ENCODE measurements at places on chromosomes 6 and 20.
A peak's percentile ranks its signal among the peaks of the same experiment; 100 is the strongest.

DNA sequence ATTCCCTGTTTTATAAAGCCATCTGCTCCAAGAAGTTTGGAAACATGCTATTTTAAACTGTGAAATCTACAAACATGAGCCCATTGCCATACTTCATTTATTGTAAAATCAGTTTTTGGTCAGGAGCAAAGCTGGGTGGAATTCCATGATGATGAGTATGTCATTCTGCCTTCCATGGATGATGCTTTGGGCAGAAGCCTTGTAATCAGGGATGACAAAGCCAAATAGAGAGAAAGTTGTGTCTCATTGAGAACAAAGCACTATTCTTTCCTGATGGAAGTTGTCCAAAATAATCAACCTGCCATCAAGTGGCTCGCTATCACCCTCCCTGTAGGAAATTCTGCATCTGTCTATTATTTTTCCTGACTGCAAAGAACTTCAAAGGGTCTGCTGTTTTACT, 313.0 kb upstream of the DEFB112 start:
- DNase-seq = no peak

GRCh38 chr6:15509335-15509933, 153.4 kb downstream of the DTNBP1 start:
- no peak for DNase-seq

DNA sequence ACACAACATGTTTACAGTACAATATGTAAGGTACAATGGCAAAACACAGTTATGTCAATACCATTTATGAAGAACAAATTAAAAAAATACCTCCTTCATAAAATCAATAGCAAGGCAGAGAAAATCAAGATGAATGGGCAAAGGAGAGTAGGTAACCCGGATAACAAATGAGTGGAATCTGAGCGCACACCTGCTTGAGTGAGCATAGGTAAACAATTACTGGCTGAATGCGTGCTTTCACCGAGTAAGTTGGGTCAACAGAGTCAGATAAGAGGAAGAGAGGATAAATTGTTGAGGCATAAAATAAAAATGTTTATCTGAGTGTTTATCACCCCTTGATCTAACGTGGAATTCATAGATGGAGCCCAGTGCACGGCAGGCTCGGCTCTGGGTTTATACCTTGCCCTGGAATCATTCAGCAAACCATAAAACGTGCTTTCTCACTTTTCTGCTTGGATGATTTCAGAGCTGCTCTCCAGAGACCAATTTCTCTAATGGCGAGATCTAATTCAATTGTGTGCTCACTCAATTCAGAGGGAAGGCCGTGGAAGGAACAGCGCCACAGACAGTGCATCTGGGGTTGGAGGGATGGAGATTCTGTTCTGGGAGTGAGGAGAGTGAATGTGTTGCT, 224.8 kb upstream of the MAP3K7 start:
- DNase-seq = peak; percentile 32

DNA sequence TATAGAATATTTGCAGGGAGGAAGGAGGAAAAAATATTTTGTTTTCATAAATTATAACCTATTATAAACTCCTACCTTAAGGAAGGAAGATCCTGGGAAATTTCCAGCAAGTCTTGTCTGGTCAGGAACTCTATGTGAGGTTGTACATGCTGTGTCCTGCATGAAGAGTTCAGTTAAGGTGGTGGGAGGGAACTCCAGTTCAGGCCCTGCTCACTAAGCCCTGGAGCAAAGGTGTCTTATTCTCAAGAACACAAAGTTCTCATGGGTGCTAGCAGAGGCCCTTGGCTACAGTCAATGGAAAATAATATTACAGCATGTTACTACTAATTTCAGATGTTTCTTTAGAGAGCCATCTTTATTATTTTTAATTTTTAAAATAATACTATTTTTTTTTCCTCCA, 3.8 kb upstream of the OGFRL1 start:
- DNase-seq = no peak

GRCh38 chr6:3205913-3206312, 21.5 kb downstream of the TUBB2B start:
- no peak for DNase-seq

GRCh38 chr20:40572251-40572650, 116.8 kb downstream of the MAFB start:
- no peak for DNase-seq

DNA sequence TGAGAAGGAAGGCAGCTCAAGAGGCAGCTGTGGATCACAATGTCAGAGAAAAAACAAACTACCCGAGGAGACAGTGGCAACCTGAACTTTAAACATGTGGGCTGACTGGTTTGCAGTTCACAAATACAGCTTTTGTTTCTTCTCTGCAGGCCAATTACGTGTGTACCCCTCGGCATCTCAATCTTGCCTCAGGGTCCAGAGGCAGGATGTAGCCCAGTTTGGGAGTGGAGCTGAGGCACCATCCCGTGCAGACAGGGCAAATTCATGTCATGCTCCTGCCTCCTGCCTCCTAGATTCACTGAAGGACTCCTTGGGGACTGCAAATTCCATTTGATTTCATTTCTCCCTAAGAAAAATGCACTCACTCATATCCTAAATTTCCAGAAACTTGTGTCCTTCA, 94.2 kb upstream of the KCNK16 start:
- no peak for DNase-seq

GRCh38 chr6:16651871-16652270, 109.4 kb downstream of the ATXN1 start:
- no peak for DNase-seq

DNA sequence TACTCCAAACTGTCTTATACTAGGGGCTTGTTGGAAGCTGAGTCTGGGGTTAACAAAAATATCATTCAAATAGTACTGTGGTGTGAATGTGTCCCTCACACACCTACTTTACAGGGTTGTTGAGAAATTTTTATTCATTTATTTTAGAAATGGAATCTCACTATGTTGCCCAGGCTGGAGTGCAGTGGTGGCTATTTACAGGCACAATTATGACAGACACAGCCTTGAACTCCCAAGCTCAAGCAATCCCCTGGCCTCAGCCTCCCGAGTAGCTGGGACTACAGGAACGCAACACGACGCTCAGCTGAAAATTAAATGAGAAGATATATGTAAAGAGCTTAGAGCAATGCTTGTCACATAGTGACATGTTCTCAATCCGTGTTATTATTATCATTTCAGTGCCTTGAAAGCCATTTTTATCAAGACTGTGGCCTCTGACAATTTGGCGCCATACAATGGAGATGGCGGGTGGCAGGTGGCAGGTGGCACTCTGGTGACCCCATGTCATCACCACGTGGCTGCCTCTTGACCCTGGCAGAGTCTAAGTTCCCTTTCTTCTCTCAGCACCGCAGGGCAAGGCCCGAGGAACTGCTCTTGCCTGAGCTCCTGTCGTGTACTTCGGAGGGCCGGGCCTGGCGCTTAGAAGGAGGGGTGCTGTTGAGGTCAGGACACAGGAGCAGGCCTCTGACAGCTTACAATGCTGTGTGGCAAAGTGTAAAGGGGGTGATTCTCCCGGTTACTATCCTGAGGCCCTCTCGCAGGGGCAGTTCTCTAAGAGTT, 64.5 kb downstream of the STX11 start:
- no peak for DNase-seq

GRCh38 chr20:43183536-43184070, 6.1 kb downstream of the PTPRT start:
- no peak for DNase-seq

- no peak for DNase-seq
Observed at GRCh38 chr6:125733516-125734300, 15.7 kb upstream of the HEY2 start.

DNA sequence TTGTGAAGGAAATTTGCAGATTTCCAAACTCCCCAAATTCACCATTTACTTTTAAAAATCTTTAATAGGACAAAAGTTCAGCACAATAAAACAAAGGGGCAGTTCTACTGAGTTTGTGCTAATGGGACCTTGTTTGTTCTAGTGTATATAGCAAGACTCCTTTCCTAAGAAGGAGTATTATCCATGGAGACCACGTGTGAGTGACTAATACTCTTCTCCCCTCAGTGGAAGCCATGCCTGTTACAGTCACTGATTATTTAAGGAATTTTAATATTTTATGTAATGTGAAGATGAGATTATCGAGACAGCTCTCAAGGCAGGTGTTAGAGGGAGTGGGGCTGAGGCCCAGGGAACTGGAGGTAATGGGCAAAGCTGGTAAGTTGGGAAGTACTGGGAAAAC, 16.4 kb upstream of the QKI start:
- no peak for DNase-seq

DNA sequence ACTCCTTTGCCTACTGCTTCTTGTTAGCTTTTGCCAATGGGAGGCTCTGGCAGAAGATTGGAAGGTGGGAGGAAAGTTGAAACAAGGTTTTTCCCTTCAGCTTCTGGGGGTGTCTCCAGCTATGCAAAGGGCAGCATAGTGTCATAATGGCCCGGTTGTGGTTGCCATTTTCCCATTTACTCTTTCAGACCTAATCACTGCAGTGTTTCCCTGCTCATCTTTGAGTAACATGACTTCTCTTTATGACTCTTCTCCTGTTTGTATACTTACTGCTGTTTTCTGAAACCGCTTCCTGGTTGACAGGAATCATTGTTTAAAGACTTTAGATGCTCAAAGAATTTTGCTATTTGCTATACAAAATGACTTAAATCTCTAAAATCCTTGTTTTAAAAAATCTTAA, 19.9 kb downstream of the NRN1 start:
- DNase-seq = no peak

DNA sequence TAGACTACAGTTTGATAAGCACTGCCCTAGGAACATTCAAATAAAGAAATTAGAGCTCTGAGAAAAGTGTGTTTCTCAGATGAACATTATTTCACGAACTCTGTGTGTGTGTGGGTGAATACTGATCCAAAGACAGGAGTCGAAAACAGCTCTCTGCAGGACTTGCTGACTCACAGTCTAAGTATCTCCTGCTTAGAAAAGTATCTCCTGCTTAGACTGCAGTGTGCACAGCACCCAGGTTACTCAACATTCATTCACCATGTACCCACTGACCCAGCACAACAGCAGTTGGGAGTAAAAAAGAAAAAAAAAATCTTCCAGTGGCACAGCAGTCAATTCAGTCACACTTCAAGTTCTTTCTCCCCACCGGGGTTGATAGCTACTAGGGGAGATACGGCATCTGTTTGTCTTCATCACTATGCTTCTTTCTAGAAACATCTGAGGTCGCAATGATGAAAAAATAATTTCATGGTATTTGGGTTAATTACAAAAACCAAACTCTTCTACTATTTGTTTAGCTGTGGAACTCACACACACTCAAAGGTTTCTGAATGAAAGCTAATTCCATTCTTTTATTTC, 48.0 kb downstream of the GCLC start:
- DNase-seq = no peak

DNA sequence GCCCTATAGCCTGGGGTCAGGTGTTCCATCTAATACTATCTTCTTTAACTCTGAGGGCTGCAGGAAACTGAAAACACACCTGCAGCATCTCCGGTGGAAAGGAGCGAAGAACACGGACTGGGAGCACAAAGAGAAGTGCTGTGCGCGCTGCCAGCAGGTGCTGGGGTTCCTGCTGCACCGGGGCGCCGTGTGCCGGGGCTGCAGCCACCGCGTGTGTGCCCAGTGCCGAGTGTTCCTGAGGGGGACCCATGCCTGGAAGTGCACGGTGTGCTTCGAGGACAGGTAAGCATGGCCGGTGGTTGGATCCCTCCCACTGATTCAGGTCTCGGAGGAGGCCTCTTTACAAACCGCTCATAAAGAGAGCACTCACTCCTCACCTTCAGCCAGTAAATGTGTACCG, 15.5 kb downstream of the SYTL3 start:
- no peak for DNase-seq

- no peak for DNase-seq
Observed at GRCh38 chr6:169627736-169628607, 73.9 kb downstream of the WDR27 start.

DNA sequence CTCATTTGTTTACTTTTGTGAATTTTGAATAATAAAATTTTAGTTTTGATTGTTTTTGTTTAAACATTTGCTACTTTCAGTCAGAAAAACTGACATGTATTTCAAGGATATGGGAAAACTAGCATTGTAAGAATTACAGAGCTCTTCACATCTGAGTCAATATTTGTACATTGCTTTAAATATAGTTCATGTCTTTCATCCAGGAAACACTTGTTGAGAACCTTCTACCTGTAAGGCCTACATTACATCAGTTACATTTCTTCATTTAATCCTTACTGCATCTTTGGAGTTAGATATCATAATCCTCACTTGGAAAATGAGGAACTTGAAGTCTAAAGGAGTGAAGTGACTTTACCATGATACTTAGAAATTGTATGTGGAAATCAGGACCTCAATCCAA, 242.9 kb downstream of the KCNQ5 start:
- no peak for DNase-seq

GRCh38 chr6:166437661-166438060, 54.9 kb upstream of the MPC1 start:
- no peak for DNase-seq

- DNase-seq = no peak
Observed at GRCh38 chr6:86949771-86950170, 12.4 kb downstream of the HTR1E start.

GRCh38 chr6:118980063-118980462, 45.1 kb upstream of the MCM9 start:
- no peak for DNase-seq

DNA sequence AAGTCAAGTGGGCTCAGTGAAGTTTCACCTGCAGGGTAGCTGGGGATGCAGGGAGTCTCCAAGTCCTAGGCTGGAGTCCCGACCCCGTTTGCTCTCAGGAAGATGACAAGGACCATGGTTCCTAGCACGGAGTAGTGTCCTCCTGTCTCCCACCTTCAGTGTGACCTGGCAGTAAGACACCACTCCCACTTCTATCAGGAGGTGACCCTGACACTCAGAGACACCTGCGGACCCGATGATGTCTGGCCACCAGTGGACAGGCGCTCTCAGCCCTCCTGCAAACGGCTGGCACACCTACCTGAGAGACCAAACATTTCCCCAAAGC, 1.1 kb downstream of the SOD2 start:
- DNase-seq = peak; percentile 7

All from SHP77 (cell line).